T-helper 1 cell (primary cell): ENCODE measurements at places on chromosomes 7 and 10.

- DNase-seq, result no peak
Observed at GRCh38 chr7:134900166-134900982, 85.9 kb upstream of the AGBL3 start.

DNA sequence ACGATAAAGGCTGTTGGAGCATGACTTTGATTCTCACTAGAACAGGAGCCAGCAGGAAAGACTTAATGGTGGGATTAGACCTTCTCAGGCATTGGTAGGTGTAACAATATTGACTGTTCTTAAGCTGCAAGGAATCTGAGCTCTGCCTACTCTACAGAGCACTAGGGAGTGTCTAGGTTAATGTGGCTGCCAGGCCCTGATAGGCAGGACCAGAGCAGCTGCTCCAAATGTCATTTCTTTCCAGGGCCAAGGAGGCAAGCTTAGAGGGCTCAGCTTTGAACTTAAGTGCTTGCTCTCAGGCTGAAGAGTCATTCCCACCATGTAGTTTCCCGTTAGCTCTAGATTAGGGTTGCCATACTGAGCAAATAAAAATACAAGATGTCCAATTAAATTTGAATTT lies 96.8 kb downstream of the RAB18 start:
- no peak for DNase-seq

GRCh38 chr7:832167-832967 lies at the start of gene SUN1:
Gene SUN1 (plus strand): TSS chr7:832476. CDS start chr7:832525, 49 bp downstream.
- DNase-seq, result peak; percentile 66

DNA sequence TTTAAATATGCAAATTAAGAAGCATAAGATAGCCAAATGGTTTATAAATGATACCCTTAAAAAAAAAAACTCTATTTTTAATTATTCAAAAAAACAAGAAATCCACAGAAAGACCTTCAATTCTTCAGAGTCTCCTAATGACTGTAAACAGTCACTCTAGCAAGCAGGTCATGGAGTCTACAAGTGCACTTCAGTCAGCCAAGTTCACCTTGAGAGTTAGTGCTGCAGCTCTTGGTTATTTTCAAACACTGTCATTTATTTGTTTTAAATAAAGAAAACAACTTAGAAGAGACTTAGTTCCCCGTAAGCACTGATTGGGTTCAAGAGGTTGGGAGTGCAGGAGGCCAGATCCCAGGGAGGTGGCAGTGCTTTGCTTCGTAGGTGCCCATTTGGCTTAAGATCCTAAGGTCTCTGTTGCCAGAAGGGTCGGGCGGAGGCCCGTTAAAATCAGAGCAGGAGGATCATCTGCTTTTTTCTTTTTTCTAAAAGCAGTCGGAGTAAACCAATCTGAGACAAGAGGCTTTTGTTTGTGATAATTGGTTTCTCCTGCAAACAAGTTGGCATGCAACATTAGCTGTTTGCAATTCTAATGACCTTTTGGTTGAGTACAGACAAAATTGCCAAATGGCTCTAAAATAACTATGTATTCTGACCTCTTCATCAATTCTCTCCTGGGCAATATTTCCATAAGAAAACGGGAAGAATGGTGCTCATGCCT lies 86.4 kb upstream of the ELMO1 start:
- DNase-seq, result no peak

DNA sequence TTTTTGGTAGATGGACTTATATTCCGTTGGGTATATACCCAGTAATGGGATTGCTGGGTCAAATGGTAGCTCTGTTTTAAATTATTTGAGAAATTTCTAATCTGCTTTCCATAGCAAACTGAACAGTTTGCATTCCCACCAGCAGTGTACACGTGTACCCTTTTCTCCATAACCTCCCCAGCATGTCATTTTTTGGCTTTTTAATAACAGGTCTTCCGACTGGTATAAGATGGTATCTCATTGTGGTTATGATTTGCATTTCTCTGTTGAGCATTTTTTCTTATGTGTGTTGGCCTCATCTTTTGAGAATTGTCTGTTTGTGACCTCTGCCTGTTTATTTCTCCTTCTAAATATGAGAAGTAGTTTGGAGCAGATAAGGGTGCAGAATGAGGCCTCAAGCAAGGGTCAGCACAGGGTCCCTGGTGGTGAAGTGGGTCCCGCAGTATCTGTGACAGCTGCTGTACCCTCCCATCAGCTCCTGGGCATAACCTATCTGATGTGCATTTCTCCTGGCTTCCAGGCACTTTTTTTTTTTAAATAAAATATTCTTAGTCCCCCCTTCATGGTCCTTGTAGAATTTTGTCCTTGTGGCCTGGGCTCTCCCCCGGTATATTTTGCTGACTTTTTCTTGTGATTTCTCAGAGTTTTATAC lies 73.5 kb downstream of the PROSER2 start:
- no peak for DNase-seq

GRCh38 chr10:100968062-100968736 lies 1.1 kb upstream of the SEMA4G start:
- no peak for DNase-seq

GRCh38 chr7:43535031-43535451 lies 47.9 kb upstream of the STK17A start:
- DNase-seq, result no peak

GRCh38 chr10:110395350-110396283 lies 90.9 kb upstream of the SMNDC1 start:
- DNase-seq, result no peak

DNA sequence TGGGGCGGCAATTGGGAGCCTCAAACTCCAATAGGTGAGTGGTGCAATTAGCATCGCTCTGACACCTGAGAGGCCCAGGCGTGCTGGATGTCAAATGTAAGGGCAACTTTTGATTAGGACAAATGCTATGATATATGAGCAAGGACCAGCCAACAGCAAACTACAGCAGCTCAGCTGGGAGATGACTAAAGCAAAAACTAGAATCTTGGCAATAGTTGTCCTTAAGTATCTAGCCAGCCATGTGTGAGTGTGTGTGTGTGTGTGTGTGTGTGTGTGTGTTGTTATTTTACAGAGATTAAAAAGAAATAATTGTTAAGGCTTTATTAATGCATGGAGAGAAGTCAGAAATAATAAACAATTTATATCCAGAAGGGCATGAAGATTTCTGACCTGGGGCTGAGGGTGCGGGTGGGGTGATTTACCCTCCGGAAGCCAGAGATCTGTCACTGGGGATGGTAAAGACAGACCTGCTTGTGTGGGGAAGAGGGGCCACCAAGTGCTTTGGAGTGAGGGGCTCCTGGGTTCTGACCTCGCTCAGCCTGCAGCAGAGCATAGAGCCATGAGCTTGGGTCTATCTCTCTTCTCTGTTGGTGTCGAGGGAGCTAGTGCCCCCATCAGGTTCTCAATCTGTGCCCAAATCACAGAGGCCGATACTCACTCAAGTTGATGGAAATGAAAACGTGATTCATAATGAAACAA lies 77.3 kb downstream of the EMX2 start:
- DNase-seq, result no peak

GRCh38 chr10:130499541-130499940 lies 363.4 kb downstream of the GLRX3 start:
- DNase-seq, result no peak

DNA sequence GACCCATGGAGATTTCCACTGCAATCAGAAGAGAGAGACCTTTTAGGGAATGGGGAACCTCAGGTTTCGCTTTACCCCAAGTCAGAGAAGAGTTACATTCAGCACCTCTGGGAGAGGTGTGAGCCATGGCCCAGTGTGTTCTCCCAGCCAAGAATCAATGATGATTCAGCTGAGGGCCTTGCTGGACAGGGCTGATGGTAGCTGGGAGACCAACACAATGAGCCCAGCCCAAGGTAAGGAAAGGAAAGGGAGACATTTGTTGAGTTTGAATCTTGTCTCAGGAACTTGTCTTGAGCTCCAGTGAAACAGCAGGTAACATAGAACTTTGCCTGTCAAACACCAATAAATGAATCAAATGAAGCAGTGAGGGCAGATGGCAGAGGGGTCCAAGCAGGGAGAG lies 14.0 kb upstream of the PPIA start:
- no peak for DNase-seq

DNA sequence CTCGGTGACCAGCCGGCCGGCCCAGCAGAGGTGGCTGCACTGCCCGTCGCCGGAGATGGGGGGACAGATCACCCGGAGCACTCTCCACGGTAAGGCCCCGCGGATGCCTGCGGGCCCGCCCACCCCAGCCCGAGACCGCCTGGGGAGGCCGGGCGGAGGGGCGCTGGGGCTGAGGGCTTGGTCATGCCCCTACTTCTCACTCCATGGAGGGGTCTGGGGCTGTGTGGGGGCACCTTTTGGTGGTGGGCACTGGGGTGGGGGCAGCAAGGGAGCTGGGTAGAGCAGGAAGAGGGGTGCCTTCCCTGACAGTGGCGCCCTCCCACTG lies 61.8 kb downstream of the NEURL1 start:
- no peak for DNase-seq

DNA sequence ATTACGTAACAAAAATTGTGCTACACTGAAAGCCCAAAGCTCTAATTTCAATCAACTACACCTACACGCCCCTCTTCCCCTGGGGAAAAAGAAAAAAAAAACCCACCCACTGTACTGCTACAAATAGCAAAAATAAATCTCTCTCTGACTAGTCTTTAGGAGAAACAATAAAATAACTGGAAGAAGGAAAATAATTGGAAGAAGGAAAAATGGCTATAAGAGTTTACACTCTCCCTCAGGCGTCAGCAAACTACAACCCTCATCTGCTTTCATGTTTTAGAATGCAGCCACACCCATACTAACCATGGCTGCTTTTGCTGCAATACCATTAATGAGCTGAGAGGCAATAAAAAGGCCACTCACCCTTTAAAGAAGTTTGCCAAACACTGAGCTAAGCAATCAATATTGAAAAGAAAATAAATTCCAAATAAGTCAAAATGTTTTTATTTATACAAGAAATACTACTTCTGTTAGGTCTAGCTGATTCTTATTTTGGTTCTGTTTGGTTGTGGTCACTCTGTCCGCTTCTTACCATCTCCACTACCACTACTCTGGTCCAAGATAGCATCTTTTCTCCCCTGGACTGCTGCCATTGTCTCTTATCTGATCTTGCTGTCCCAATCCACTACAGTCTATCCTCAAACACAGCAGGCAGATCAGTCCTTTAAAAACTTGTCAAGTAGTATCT lies 3.8 kb downstream of the MINDY3 start:
- DNase-seq, result no peak

GRCh38 chr10:97764519-97764931 lies 7.3 kb downstream of the SFRP5 start:
- no peak for DNase-seq

DNA sequence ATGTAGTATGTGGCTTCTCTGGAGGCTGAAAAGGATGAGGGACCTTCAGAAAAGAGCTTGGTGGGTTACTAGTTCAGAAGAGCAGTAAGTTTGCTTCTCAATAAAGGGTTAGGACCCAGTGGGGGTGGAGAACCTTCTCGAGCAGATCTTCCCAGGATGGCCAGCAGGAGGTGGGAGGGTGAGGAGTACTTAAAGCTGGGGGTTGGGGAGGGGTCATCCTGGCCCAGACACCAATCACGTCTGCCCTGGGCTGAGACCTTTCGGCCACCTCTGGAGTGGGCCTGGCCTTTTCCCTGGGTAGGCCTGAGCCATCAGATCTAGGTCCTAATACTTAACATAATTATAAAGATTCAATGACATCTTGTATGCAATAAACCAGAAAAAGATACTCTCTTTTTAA lies 149.0 kb upstream of the TCF7L2 start:
- DNase-seq, result no peak

DNA sequence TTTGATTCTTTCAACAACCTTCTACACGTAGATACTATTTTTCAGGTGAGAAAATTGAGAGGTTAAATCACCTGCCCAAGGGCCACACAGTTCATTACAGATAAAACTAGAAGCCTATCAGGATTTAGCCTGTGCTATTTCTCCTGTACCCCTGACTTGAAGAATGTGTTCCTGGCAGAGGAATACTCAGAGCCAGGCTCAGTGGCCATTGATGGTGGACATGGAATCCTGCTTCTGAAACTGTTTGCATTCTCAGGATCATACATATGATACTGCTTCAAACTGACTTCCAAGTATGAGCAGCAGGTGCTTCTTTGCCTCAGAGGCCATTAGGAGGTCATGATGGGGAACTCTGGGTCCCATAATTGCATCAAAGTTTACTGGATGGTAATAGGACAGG lies 348.6 kb downstream of the ADRA2A start:
- no peak for DNase-seq

DNA sequence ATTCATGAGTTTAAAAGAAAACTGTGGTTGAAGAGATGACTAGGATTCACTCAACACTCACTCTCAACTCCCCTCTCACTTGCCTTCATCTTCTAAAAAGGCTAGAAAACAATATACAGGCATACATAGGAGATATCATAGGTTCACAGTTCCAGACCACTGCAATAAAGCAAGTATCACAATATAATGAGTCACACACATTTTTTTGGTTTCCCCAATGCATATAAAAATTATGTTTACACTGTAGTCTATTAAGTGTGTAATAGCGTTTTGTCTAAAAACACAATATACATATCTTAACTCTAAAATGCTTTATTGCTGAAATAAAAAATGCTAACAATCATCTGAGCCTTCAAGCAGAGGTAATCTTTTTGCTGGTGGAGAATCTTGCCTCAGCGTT lies 104.9 kb upstream of the PDE1C start:
- DNase-seq, result no peak

- DNase-seq, result no peak
Observed at GRCh38 chr10:22527520-22527919, 182.2 kb downstream of the SPAG6 start.

DNA sequence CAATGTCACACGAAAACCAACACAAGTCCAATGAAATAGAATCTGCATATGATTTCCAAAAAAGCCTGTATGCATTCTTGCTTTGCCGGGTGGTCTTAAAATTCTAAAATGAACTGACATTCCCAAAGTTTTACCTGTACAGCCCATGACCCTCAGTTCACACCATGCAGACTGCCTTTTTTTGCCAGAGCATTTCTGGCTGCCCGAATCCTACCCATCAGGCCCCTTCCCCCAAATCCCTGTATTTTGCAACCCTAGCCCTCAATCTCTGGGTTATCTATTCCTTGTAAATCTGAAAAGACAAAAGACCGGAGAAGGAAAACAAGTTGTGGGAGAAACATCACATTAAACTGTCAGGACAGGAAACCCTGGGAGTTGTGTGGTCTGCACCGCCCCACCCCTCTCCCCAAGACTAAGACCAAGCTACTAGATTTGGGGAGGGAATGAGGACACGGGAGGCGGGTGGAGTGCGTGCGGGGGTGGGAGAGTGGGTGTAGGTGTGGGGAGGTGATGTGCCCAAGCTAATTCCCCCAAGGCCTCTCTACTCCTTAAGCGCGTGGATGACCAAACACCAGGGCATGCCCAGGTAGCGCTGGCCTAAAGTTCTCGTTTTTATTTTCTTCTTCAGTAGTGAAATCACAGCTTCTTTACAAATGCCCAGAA lies 1.4 kb downstream of the JCAD start:
- DNase-seq, result no peak

GRCh38 chr10:113983552-113983951 lies 60.1 kb upstream of the ADRB1 start:
- peak; percentile 22 for DNase-seq

- DNase-seq, result no peak
Observed at GRCh38 chr10:62980687-62981086, 152.4 kb upstream of the NRBF2 start.

- peak; percentile 54 for DNase-seq
Observed at GRCh38 chr10:61992671-61993668, 91.5 kb downstream of the ARID5B start.

GRCh38 chr7:10239695-10240345 lies 733.9 kb upstream of the PHF14 start:
- no peak for DNase-seq

GRCh38 chr10:113945075-113945686 lies 90.7 kb downstream of the NHLRC2 start:
- DNase-seq, result no peak

GRCh38 chr10:96152437-96152836 lies 22.3 kb downstream of the ZNF518A start:
- DNase-seq, result no peak
